ENCODE measurements at places on chromosomes 11 and 22. TPM values are rescaled to one million over a fixed set of nuclear protein-coding genes. Genes with fewer than 3 reads are reported as not detected.

Gene ROBO4
- total RNA-seq, result 0.97 TPM

Gene OR51B4
- not detected for total RNA-seq

- H3K27ac ChIP-seq, result no peak overlapping the region
- peak; percentile 31 for DNase-seq
- no peak overlapping the region for H3K4me3 ChIP-seq
- H3K4me1 ChIP-seq, result no peaks in the 10 kb centered on the region
- H3K36me3 ChIP-seq, result no peaks in the 10 kb centered on the region
Measured at GRCh38 chr11:102733232-102733875, 8.6 kb upstream of the MMP8 start.

Gene ADM2
- total RNA-seq, result 0.05 TPM

Gene CALCA
- not detected for total RNA-seq

Gene DPAGT1
- total RNA-seq, result 9.7 TPM

GRCh38 chr22:33255791-33256190 lies 197.6 kb upstream of the SYN3 start:
- H3K27ac ChIP-seq, result no peak overlapping the region
- no peaks in the 10 kb centered on the region for H3K36me3 ChIP-seq
- H3K4me1 ChIP-seq, result no peaks in the 10 kb centered on the region
- no peak for DNase-seq
- H3K27me3 ChIP-seq, result no peaks in the 10 kb centered on the region
- H3K4me3 ChIP-seq, result no peak overlapping the region

GRCh38 chr22:27179161-27179560 lies 521.8 kb downstream of the MIAT start:
- no peaks in the 10 kb centered on the region for H3K36me3 ChIP-seq
- no peak overlapping the region for H3K27ac ChIP-seq
- DNase-seq, result no peak
- no peaks in the 10 kb centered on the region for H3K4me1 ChIP-seq
- no peak overlapping the region for H3K4me3 ChIP-seq
- H3K27me3 ChIP-seq, result peaks cover 10% of the 10 kb centered on the region

GRCh38 chr11:33480626-33481025 lies 220.0 kb downstream of the C11orf91 start:
- H3K4me3 ChIP-seq, result no peak overlapping the region
- H3K27me3 ChIP-seq, result peaks cover 14% of the 10 kb centered on the region
- no peaks in the 10 kb centered on the region for H3K36me3 ChIP-seq
- no peak overlapping the region for H3K27ac ChIP-seq
- no peaks in the 10 kb centered on the region for H3K4me1 ChIP-seq
- DNase-seq, result no peak

DNA sequence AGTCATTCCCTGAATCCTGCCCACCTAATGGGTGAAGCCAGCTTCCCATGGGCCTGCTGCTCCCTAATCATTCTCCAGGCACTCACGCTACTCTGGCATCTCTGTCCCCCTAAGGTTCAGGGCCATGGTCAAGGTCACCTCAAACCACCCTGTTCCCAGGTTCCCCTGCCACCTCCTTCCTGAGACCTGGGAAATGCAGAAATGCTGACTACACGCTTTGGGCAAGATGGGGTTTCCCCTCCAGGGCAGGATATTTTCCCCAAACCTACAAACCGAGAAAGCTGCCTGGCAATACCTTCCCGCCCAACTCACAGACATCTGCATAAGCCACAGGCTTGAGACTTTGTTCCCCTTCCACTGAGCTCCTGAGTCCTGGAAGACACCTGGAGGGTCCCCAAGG lies 97.6 kb downstream of the FEZ1 start:
- no peaks in the 10 kb centered on the region for H3K4me1 ChIP-seq
- no peaks in the 10 kb centered on the region for H3K36me3 ChIP-seq
- H3K27me3 ChIP-seq, result no peaks in the 10 kb centered on the region
- no peak overlapping the region for H3K4me3 ChIP-seq
- no peak overlapping the region for H3K27ac ChIP-seq

GRCh38 chr11:94017446-94017845 lies 3.7 kb upstream of the HEPHL1 start:
- no peaks in the 10 kb centered on the region for H3K27me3 ChIP-seq
- no peak overlapping the region for H3K4me3 ChIP-seq
- H3K4me1 ChIP-seq, result peaks cover 15% of the 10 kb centered on the region
- H3K36me3 ChIP-seq, result no peaks in the 10 kb centered on the region
- no peak overlapping the region for H3K27ac ChIP-seq

DNA sequence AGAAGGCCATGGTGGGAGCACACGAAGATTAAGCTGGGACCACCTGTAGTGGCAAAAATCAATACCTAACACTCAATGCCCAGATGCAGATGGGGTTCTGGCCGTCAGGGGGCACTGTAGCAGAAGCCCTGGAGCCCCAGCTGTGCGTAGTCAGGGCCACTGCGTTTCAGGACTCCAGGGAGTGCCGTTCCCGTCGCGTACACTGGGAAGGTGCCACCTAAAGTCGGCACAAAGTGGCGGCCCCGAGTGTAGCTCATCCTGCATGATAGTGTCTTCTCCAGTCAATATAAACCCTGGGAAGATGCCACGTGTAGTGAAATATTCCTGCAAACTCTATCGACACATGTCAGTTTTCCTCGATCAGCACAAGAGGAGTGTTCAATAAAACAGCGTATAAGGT lies 123.8 kb upstream of the NTM start:
- H3K27me3 ChIP-seq, result no peaks in the 10 kb centered on the region
- DNase-seq, result no peak
- no peak overlapping the region for H3K27ac ChIP-seq

DNA sequence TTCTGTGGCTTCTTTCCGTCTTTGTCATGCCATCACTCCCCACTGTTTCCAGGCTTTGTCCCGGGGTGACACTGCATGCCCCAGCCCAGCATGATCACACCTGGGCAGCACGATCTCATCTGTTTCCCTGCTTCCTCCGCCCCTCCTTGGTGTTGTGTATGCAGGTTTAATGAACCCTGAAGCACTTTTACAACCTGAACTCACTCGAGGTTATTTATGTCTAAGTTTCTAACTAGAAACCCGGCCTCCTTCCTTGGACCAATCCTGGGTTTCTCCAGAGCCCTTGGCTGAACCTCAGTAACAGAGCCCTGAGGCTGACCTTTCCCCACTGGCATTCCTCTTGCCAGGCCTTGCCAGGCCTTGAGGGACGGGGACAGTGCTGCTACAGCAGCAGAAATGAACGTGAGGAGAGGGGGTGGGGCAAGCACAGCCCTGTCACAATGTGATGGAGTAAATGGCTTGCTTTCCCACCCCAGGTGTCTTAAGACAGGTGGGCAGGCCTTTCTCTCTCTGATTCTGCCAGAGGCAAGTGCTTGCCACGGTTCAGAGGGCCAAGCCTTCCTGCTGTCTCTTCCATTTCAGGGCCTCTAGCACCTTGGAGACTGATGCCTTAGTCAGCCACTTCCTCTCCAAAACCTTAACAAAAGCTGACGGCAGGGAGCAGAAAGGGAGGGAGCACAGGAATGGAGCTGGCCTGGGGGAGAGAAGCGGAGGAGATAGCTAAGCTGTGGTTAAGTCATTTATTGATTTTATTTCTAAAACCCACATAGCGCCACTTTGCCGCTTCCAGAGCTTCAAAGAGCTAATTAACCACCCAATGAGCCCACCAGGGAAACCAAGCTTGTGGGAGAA lies 3.1 kb upstream of the PYGM start:
- H3K27ac ChIP-seq, result peak overlapping the region; percentile 78
- H3K27me3 ChIP-seq, result no peaks in the 10 kb centered on the region
- DNase-seq, result peak; percentile 98

DNA sequence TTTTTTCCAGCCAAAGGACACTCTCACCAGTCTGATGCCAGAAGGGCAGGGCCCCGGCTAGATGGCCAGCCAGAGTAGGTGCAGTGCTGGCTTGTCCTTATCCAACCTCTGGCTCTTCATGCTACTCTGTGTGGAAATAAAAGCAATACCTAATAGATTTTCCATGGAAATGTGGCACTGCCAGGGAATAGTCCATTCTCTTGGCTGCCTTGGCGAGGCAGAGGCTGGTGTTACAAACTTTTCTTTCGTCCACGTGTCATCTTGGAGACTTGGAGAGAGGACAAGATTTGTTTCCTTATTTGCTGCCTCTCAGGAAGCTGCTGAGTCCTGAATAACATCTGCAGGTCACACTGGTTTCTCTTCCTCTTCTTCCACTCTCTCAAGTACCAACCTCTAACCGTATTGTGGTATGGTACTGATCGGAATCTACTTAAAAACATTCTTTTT lies 17.2 kb upstream of the C1QTNF4 start:
- no peaks in the 10 kb centered on the region for H3K4me1 ChIP-seq
- peaks cover 6% of the 10 kb centered on the region for H3K36me3 ChIP-seq
- H3K27me3 ChIP-seq, result no peaks in the 10 kb centered on the region
- DNase-seq, result no peak
- H3K27ac ChIP-seq, result no peak overlapping the region

DNA sequence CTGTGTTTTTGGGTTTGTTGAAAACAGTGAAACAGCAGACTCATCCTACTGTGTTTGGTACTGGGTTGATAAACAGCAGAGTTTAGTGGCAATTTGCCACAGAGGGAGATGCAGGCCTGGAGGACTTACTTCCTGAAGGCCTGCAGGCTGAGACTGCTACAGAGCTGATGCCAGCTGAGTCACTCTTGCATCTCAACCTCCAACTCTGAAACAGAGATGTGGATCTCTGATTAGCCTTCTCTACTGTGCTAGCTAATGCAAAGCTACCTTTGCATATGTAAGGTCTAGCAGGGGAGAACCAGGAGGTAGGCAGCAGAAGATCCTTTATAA lies 14.3 kb downstream of the ATP5MG start:
- peaks cover 9% of the 10 kb centered on the region for H3K4me1 ChIP-seq
- no peaks in the 10 kb centered on the region for H3K27me3 ChIP-seq
- DNase-seq, result no peak
- no peak overlapping the region for H3K27ac ChIP-seq
- H3K4me3 ChIP-seq, result no peak overlapping the region
- no peaks in the 10 kb centered on the region for H3K36me3 ChIP-seq

Gene LIMK2
- 18.6 TPM for total RNA-seq

GRCh38 chr11:117220568-117220967 lies 11.3 kb downstream of the PCSK7 start:
- no peak for DNase-seq
- H3K27ac ChIP-seq, result no peak overlapping the region
- H3K36me3 ChIP-seq, result peaks cover 12% of the 10 kb centered on the region
- H3K4me1 ChIP-seq, result no peaks in the 10 kb centered on the region

GRCh38 chr22:42208362-42208761 lies 62.1 kb downstream of the TCF20 start:
- no peak for DNase-seq
- H3K4me1 ChIP-seq, result no peaks in the 10 kb centered on the region
- H3K27me3 ChIP-seq, result no peaks in the 10 kb centered on the region
- no peak overlapping the region for H3K27ac ChIP-seq
- peaks cover 42% of the 10 kb centered on the region for H3K36me3 ChIP-seq
- H3K4me3 ChIP-seq, result no peak overlapping the region

Gene VWA5A
- total RNA-seq, result 24.8 TPM

- no peak for DNase-seq
- peaks cover 18% of the 10 kb centered on the region for H3K27me3 ChIP-seq
- H3K4me3 ChIP-seq, result no peak overlapping the region
- H3K4me1 ChIP-seq, result no peaks in the 10 kb centered on the region
- H3K27ac ChIP-seq, result no peak overlapping the region
- H3K36me3 ChIP-seq, result no peaks in the 10 kb centered on the region
Measured at GRCh38 chr11:35847473-35847872, 96.4 kb upstream of the LDLRAD3 start.

- no peaks in the 10 kb centered on the region for H3K27me3 ChIP-seq
- DNase-seq, result no peak
- no peak overlapping the region for H3K4me3 ChIP-seq
- no peaks in the 10 kb centered on the region for H3K36me3 ChIP-seq
- peaks cover 4% of the 10 kb centered on the region for H3K4me1 ChIP-seq
Measured at GRCh38 chr11:623999-624704, 603 bp downstream of the CDHR5 start.

Gene OR52E8
- total RNA-seq, result not detected

Data from SJSA1 (cell line).